DND-41 (cell line): ENCODE measurements at places on chromosomes 16 and 17.

DNA sequence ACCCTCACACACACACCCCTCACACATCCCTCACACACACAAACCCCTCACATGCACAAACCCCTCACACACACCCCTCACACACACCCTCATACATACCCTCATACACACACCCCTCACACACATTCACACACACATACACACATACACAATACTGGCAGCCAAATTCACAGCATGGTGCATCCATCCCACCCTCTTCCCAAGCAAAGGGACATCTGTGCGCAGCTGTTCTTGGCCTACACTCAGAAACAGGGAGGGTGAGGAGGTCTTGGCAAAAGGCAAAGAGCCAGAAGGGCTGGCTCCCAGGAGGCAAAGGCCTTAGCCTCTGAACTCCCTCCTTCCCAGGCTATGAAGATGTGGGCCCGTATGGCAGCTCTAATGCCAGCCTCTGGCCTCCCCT lies 23.4 kb downstream of the C17orf67 start:
- no peak for DNase-seq

- no peak for DNase-seq
Measured at GRCh38 chr16:27708651-27709050, 158.7 kb downstream of the KATNIP start.

- no peak for DNase-seq
Measured at GRCh38 chr16:24552705-24553246, 13.4 kb downstream of the RBBP6 start.

GRCh38 chr17:57465610-57466009 lies 209.3 kb downstream of the MSI2 start:
- DNase-seq: no peak

- DNase-seq: no peak
Measured at GRCh38 chr17:66427134-66427533, 124.7 kb downstream of the PRKCA start.

DNA sequence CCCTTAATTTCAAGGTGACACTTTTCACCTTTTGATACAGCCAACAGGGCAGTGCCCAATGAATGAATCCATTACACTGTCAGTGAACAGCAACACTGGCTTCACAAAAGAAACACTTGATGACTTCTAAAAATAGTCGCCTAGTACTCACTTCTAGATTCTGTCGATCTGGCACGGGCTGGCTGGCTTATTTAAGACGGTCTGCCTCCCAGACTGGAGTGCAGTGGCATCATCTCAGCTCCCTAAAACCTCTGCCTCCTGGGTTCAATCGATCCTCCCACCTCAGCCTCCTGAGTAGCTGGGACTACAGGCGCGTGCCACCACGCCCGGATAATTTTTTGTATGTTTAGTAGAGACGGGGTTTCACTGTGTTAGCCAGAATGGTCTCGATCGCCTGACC lies 1.9 kb downstream of the NDUFAB1 start:
- DNase-seq: no peak

DNA sequence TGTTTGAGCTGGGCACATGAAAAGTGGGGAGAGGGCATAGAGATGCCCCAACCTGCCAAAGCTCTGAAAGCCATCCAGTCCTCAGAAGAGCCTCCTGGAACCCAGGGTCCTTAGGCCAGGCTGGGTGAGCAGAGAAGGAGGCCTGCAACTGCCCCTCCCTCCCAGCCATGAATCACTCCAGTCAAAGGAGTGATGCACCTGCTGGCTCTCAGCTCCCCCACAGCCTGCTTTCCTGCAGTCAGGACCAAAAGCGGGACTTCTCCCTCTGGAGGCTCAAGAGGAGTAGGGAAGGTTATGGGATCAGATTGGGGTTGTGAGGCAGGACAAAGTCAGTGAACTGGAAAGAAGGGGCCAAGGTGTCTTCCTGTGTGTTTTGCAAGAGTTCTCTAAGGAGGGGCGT lies 145.6 kb downstream of the TMEM132E start:
- DNase-seq: no peak

DNA sequence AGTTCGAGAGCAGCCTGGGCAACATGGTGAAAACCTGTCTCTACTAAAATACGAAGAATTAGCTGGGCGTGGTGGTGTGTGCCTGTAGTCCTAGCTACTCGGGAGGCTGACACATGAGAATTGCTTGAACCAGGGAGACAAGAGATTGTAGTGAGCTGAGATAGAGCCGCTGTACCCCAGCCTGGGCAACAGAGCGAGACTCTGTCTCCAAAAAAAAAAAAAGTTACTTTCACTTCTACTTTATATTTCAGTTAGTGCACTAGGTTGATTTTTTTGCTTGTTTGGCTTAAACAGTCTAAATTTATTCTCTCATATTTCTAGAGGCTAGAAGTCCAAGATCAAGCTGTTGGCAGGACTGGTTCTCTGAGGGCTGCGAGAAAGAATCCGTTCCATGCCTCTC lies 13.4 kb downstream of the CCDC102A start:
- no peak for DNase-seq

- no peak for DNase-seq
Measured at GRCh38 chr16:77327717-77328116, 107.1 kb downstream of the ADAMTS18 start.
